ENCODE measurements at places on chromosomes 11 and 22. TPM values are rescaled to one million over a fixed set of nuclear protein-coding genes. Genes with fewer than 3 reads are reported as not detected.

PHLDB1 gene
- 183 TPM for total RNA-seq

CLDN5 gene
- 198 TPM for total RNA-seq

C11orf91 gene
- total RNA-seq: 1.4 TPM

OR5B21 gene
- not detected for total RNA-seq

TMEM109 gene
- 192 TPM for total RNA-seq

CELSR1 gene
- 2.1 TPM for total RNA-seq

FEN1 gene
- total RNA-seq: 57.9 TPM

RASD2 gene
- total RNA-seq: not detected

EFCAB6 gene
- 0.32 TPM for total RNA-seq

DNA sequence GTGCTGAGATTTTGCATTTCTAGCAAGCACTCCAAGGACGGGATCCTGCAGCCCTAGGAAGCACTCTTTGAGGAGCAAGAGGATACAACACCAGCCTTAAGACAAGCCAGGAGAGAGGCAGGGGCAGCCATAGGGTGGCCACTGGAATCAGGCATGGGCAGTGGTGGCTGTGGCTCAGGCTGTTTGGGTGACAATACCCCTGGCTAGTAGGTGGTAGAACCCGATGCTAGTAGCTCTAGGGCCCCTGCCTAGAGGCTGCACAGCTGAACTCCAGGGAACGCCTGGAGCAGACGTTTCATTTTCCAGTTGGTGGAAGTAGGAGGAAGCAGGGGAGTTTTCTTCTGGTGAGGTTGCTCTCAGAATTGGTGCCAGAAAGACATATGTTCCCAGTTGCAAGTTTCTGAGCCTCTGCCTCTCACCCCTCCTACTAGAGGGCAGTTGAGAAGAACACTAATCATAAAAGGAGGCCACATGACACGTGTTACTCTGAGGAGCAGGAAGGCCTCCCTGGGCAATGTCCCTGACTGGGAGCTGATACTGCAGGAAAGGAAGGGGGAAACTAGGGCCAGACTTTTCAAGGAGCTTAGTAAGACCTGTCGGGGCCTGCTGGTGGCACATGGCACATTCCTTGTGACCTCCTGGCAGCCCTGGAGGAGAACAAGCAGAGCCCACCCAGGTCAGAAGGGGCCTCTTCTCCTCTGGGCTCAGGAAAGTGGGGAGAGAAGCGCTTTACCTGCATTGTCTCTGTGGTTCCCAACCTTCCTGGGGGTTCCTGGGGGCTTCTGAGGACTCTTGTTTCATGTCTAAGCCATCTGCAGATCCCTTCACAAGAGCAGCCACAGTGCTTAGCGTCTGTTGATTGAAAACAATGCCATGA, 56.6 kb upstream of the DRD2 start:
- no peak for DNase-seq

DNA sequence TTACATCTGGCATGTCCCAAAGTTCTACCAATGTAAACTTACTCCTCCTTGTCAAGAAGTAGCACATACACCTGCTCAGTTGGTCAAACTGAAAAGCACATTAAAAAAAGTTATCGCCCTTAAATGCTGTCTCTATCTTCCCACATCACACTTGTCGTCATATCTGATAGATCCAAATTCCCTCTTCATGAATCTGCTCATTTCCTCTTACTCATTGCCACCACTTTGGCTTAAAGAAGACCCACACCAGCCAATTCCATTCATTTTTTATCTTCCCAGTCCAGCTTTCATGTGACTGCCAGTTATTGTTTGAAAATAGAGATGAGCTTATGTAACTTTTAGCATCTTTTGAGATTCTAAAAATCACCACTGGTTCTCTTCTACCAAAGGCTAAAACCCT, 305.9 kb upstream of the MTNR1B start:
- DNase-seq: no peak

DNA sequence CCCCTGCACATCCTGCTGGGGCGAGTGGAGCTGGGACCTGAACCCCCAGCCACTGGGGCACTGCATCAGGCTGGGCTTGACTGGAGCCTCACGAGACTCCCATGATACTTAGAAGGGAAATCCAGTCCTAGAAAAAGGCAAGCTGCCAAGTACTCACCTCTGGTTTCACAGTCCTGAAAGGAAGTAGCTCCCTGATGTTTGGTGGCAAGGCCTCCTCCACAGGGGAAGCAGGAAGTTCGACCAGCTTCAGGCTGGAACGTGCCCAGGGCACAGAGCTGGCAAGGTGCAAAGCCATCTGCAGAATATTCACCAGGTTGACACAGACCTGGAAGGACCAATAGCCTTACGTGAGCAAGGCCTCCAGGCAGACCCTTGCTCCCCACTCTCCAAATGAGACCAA, 26.8 kb upstream of the NRIP3 start:
- DNase-seq: no peak

- DNase-seq: no peak
Measured at GRCh38 chr11:35293035-35293434, 126.3 kb downstream of the SLC1A2 start.

DNA sequence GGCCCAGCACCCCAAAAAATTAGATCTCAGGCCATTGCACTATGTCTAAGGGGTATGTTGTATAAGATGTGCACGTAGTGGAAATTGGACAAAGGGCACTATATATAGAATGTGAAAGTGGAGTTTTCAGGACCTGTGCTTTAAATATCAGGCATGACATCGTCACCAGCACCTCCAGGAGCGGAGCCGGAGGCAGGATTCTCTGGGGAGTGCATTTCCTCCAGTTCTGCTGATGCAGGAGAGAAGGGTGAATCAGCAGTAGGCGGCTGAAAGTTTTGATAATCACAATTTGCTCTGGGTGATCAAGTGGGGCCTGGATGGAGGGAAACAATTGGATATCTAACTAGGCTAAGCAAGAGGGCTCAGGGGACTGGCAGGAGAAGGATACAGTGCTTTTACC, 69.1 kb upstream of the NTM start:
- DNase-seq: no peak

GRCh38 chr11:78256962-78257361, 68.2 kb downstream of the USP35 start:
- DNase-seq: peak; percentile 91

- no peak for DNase-seq
Measured at GRCh38 chr11:14551380-14551779, 31.2 kb upstream of the PSMA1 start.

- DNase-seq: no peak
Measured at GRCh38 chr11:20451568-20451967, 64.1 kb downstream of the PRMT3 start.

- no peak for DNase-seq
Measured at GRCh38 chr11:133919330-133920108, 37.2 kb downstream of the IGSF9B start.

GRCh38 chr11:44818110-44818509, 91.3 kb downstream of the TSPAN18 start:
- peak; percentile 75 for DNase-seq

- no peak for DNase-seq
Measured at GRCh38 chr11:64534391-64534801, 56.6 kb upstream of the SLC22A12 start.

- DNase-seq: no peak
Measured at GRCh38 chr11:12687216-12687623, 13.0 kb downstream of the TEAD1 start.

GRCh38 chr22:20118300-20119020, 1.4 kb upstream of the TRMT2A start:
- DNase-seq: no peak

DNA sequence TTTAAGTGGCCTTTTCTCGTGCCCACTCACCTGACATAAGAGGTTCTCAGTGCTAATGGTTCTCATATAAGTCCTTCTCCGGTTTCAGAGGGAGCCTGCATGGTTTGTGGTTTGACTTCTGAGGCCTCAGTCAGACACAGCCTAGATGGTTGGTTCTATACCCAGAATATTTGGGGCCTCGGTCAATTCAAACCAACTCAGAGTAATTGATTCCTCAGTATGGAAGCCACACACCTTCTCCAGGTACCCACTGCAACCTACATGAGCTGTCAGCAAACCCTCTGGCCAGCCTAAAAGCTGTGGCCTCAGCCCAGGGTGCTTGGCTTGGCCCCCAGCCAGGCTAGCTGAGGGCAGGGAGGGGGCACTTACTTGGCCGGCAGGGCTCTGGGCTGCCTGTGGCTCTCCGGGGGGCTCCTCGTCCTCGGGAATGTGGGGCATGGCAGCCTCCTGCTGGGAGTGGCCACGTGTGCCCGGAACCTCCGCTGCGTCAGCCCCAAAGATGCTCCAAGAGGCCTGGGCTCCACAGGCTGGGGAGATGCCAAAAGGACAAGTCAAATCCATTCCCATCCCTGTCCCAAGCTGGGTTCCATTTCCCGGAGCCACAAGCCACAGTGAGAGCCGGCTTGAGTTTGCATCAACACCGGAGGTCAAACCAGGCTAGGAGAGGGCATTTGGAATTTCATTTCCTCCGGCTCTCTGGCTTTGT, 41.7 kb downstream of the IRAG1 start:
- no peak for DNase-seq

GRCh38 chr11:36394056-36394455, 98.0 kb downstream of the PRR5L start:
- DNase-seq: no peak

DNA sequence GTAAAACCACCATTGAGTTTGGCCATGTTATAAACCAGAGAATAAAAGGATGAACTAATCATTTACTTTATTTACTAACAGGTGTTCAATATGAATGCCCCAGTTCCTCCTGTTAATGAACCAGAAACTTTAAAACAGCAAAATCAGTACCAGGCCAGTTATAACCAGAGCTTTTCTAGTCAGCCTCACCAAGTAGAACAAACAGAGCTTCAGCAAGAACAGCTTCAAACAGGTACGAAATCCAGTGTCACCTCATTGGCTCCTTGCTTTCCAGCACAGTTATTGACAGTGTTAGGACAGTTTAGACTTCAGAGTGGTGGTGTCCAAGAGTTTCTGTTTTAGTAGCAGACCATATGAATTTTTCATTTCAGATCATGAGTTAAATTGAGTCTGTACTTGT, 13.6 kb upstream of the NAT10 start:
- DNase-seq: no peak

DNA sequence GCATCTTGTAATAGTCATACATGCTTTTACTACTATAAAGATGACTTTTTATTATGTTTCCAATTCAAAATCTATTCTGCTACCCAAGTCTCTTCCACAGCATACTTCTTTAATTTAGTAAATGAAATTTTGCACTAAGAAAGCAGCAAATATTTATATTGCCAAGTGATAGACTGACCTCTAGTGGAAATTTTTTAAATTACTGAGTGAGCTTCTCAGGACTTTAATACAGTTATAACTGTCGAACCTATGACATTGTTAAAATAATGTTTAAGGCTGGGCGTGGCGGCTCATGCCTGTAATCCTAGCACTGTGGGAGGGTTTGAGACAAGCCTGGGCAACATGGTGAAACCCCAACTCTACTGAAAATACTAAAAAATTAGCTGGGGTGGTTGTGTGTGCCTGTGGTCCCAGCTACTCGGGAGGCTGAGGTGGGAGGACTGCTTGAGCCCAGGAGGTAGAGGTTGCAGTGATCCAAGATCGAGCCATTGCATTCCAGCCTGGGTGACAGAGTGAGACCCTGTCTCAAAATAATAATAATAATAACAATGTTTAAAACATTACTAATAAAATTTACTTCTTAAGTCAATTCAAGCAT, 27.3 kb downstream of the STK33 start:
- DNase-seq: peak; percentile 50

- DNase-seq: no peak
Measured at GRCh38 chr11:117834838-117835443, 10.4 kb upstream of the FXYD2 start.

DNA sequence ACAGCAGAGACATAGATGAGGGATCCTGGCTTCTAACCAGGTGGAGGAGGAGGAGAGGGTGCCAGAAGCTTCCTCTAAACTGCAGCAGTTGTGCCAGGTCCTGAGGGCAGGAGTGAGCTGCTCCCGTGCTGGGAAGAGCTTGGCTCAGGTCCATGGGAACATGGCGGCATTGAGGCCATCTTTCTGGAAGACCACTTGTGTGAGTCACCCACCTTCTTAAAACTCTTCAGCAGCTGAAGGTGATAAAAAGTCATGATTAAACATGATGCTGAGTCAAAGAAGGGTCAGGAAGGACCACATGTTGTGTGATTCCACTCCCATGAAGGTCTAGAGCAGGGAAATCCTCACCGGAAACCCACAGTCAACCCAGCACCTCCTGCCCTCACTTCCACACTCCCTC, 35.1 kb downstream of the LINC01488 start:
- DNase-seq: no peak

DNA sequence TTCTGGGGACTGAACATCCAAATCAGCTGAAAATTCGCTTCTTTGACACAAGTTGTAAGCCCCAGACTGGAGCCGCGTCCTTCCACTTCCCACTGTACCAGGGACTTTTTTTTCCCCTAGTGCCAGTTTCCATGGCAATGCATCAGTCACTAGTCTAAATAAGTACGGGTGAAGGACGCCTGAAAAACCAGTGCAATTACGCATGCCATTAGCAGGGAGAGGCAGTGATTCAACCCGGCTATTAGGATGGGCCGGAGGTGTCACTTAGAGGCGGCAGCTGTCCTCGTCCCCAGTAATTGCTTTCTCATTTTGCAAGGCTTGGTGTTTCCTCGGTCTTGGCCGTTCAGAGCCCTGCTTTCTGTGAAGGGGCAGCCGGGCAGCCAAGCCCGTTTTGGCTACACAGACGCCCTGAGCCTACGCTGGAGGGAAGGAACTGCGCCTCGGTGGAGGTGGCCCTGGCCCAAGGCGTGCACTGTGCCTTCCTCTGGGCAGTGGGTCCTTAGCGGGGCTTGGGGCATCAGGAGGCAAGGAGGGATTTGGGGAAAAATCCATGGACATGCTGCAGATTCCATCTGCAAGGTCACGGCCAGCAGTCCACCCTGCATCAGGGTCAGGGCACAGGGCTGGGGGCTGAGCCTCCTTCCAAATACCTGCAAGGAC, 319.7 kb downstream of the CTTN start:
- no peak for DNase-seq

DNA sequence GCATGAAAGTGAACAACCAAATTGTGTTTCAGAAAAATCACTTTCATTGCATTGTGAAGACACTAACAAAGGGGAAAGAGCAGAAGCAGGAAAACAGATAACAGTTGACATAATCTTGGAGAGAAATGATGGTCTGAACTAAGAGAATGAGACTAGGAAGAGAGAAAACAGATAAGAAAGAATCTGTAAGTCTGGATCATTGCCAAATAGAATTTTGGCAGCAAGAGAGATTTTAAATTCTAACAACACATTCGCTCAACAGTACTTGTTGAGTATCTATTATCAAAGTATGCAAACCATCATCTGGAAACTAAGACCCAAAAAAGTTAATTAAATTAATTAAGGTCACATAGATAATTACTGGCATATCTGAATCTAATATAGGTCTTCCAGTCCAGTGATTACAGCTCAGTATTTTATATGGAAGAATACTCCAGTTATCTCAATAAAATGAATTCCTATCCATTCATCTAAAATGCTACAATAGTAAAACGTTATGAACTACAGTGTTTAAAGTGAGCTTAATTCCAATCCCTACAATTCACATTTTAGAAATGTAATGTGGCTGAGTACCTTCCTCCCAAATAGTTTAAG, 166.7 kb upstream of the FAT3 start:
- no peak for DNase-seq

GRCh38 chr11:76074148-76075095, 131.9 kb downstream of the WNT11 start:
- peak; percentile 75 for DNase-seq

GRCh38 chr22:50314455-50315288, 7.2 kb upstream of the PLXNB2 start:
- no peak for DNase-seq

Measured in endothelial cell of umbilical vein (primary cell).